Upper lobe of right lung (tissue), 1 donor: ENCODE measurements at places on chromosomes 16 and 17.
A peak's percentile ranks its signal among the peaks of the same experiment; 100 is the strongest.

GRCh38 chr17:77772461-77772897 lies 186.0 kb upstream of the TNRC6C start:
- peak; percentile 80 for DNase-seq

DNA sequence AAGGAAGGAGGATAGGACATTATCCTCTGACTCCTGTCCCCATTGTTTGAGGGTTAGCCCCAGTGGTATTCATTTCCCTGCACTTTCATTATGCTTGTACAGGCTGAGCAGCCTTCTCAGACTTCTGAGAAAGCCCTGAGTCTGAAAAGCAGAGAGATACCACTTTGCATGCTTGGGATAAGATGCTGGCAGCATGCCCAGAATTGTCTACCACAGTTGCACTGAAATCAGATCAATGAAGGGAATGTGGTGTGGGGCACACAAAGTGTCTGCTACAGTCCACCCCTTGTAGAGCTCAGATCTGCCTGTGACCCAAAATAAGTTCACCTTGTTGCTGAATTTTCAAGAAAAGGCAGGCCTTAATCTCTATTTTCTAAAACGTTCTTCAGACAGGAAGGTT lies 160.6 kb downstream of the CCT6B start:
- no peak for DNase-seq

GRCh38 chr17:72719578-72720493 lies 372.7 kb downstream of the SLC39A11 start:
- DNase-seq, result no peak

- no peak for DNase-seq
These were observed 192.1 kb upstream of the CIBAR2 start for GRCh38 chr16:85304337-85304736.

DNA sequence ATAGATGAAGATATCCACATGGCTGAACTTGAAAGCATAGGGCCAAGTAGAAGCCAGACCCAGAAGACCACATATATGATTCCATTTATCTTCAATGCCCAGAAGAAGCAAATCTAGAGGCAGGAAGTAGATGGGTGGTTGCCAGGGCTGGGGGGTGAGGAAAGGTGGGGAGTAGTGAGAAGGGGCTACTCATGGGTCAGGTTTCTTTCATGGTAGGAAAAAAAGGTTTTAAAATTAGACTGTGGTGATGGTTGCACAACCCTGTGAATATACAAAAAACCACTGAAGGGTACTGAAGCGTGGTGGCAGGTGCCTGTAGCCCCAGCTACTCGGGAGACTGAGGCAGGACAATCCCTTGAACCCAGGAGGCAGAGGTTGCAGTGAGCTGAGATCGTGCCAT lies 5.4 kb downstream of the CD2BP2 start:
- no peak for DNase-seq

- DNase-seq, result peak; percentile 55
These were observed 18.0 kb upstream of the ASGR2 start for GRCh38 chr17:7132511-7133094.

DNA sequence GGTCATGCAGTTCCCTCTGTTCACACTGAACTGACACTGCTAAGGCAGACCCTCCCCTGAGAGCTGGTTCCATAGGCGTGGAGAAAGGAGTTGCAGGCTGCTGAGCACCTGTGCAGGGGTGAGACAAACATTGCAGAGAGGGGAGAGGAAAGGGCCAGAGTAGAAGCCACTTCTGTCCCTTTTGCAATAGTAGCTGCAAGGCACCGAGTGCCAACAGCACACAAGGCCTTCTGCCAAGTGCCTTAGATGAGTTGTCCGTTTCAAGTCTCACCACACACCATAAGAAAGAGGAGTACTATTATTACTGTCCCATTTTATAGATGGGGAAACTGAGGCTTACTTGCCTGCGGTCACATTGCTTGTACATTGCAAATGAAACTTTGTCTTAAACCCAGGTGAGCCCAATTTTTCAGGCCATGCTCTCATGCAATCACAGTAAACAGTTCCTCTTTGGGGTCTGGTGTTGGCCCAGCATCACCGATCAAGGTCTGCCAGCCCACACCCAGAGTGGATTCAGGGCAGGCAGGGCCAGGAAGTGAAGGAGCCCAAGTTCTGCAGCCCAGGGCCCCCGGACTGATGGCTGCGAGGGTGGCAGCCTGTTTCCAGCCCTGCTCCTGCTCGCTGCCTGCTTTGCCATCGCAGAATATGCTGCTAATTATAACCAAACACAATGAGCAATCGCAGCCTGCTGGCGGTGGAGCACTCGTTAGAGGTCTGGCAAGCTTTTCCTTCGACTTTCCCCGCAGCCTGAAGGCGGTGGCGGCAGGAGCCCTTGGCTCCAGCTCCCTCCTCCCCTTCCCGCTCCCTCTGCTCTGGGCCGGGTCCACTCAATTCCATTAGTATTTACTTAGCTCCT lies 36.8 kb upstream of the DYNLL2 start:
- no peak for DNase-seq

- DNase-seq, result no peak
These were observed 60.9 kb downstream of the RAI1 start for GRCh38 chr17:17742133-17742621.

- DNase-seq, result no peak
These were observed 7.5 kb upstream of the ITGAD start for GRCh38 chr16:31385680-31386079.

- DNase-seq, result peak; percentile 92
These were observed at the start of gene SULT1A1 for GRCh38 chr16:28609631-28610594. Gene SULT1A1, minus strand, starts transcription at chr16:28610044. Its CDS starts 1,189 bp downstream, at chr16:28608855.

DNA sequence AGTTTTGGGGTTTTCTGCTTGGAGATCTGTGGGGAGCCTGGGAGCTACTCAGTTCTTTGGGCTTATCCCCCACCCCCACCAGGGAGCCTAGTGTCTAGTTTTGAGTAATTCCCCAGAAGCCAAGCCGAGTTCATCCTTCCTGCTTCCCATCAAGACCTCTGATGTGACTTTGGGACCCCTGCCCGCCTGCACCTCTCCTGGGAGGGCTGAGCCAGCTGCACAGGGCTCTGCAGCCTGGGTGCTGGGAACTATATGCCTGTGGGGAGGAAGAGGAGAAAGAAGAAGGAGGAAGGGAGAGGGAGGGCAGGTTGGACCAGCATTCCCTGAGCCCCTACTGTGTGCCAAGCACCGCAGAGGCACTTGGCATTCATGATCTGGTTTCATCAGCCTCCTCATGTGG lies 178.9 kb downstream of the TMEM132E start:
- no peak for DNase-seq

- DNase-seq, result no peak
These were observed 143.4 kb downstream of the VPS53 start for GRCh38 chr17:571224-571623.

DNA sequence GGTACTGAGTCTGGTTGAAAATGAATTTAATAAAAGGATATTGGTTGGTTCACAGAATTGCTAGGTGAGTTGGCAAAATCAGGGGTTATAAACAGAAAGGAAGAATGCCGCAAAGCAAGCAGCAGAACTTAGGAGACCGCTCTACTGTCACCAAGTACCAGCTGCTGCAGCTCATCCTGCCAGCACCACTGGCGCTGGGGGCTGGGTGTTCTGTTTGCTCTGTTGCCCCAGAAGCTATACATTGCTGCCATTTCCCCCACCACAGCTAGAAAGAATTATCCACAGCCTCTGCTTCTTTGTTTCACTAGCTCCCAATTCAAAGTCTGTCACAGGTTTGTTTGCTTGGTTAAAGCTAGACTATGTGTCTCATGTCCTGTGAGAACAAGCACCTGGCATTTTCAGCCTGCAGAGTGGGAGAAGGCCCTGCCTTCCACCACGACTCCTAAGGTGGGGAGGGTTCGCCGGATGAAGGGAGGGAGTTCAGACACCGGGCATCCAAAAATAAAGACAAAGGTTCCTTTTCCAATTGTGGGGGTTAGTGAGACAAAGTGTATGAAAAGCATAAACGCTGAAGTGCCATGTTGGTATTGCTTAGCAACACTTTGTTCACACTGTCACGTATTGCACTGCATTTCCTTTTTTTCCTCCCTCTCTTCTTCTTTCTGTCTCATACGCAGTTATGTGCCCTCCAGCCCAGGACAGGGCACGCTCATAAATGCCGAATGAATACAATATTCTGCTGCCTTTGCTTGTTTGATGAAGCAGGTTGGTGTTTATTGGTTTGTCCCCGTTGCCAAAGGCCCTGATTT lies 9.6 kb upstream of the CPD start:
- no peak for DNase-seq

GRCh38 chr16:85507342-85507741 lies 105.8 kb upstream of the GSE1 start:
- DNase-seq, result no peak

- no peak for DNase-seq
These were observed 668 bp downstream of the ATPAF2 start for GRCh38 chr17:18038149-18038850.

GRCh38 chr16:10497132-10498101 lies 83.0 kb downstream of the EMP2 start:
- DNase-seq, result no peak

DNA sequence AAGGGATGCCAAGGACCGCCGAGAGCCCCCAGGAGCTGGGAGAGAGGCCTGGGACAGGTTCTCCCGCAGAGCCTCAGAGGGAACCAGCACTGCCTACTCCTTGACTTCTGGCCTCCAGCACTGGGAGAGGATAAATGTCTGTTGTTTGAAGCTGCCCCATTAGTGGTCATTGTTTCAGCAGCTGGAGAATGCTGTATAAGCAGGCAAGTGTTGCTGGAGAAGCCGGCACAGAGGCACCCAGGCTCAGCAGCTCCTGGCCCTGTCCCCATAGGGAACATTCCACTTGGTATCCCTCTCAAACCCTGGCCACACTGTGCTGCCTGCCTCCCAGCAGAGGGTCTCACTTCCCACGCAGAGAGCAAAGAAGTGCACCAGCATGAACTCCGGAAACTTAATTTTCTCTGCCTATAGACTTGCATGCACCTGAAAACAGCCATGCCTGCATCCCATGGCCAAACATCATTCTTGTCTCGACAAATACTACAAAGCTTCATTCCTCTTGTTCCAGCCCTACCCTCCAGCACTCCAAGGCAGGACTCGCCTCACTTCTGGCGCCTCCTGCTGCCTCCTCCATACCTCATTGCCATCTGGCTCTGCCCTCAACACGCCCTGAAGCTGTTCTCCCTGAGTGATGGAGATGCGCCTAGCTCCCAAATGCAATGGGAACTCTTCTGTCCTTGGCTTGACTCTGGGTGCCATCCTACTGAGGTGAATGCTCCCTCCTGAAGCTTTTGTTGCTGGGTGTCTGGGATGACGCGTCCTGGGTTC lies 88.1 kb downstream of the DNAH17 start:
- no peak for DNase-seq

DNA sequence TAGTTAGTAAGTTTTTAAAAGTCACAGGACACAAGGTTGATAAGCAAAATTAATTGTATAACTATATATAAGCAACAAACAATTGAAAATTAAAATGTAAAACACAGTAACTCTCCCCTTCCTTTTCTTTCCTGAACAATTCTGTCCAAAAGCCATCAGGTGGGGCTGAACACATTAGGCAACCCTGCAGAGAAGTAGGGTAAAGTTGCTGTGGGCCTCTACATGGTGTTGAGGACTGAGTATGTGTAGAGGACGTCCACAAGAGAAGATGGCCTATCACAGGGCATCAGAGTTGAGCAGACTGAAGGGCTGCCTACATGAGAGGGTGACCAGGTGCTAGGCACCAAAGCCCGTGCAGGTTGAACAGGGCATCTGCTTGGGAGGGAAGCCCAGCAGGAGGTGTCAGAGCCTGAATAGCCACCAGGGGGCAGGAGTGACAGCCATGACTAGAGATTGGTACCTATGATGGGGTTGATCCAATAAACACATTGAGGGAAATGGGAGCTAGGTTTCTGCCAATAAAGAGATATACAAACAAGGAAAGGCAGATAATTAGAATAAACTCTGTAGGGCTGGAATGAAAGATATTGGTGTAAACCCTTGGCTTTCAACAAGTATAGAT lies 415.1 kb downstream of the NPIPA8 start:
- DNase-seq, result no peak

DNA sequence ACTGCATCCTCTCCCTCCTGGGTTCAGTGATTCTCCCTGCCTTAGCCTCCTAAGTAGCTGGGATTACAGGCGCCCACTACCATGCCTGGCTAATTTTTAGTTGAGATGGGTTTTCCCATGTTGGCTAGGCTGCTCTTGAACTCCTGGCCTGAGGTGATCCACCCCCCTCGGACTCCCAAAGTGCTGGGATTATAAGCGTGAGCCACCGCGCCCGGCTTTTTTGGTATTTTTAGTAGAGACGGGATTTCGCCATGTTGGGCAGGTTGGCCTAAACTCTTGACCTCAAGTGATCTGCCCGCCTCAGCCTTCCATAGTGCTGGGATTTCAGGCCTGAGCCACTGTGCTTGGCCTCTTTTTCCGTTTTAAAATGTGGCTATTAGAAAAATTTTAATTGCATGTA lies 343.8 kb upstream of the RBFOX1 start:
- no peak for DNase-seq

- no peak for DNase-seq
These were observed 23.7 kb downstream of the ARHGAP23 start for GRCh38 chr17:38451840-38452529.

GRCh38 chr17:77285594-77286390 lies 145.0 kb downstream of the SEC14L1 start:
- DNase-seq, result peak; percentile 94

- no peak for DNase-seq
These were observed 200.8 kb downstream of the PRKCB start for GRCh38 chr16:24036614-24037013.

DNA sequence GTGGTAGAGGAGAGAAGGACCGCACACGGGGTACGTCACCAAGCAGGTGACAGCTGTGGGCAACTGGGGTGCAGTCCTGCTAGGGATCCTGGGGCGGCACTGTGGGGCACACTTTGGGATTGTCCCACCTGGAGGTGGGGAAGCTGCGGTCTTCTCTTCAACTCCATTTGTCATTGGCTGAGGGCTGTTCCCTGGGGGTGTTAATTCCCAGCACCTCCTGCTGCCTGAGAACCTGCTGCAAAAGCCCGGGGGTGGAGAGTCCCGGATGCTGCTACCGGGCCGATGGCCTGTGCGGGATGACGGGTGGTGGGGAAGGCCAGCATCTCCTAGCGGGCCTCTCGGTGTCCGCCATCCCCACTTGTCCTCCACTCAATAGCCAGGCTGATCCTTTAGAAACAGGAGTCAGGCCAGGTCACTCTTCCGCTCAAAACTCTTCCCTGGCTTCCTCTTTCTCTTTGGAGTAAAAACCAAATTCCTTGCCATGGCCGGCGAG lies 100.2 kb downstream of the CYLD start:
- no peak for DNase-seq

GRCh38 chr16:70576431-70577255 lies 53.0 kb downstream of the SF3B3 start:
- DNase-seq, result no peak

DNA sequence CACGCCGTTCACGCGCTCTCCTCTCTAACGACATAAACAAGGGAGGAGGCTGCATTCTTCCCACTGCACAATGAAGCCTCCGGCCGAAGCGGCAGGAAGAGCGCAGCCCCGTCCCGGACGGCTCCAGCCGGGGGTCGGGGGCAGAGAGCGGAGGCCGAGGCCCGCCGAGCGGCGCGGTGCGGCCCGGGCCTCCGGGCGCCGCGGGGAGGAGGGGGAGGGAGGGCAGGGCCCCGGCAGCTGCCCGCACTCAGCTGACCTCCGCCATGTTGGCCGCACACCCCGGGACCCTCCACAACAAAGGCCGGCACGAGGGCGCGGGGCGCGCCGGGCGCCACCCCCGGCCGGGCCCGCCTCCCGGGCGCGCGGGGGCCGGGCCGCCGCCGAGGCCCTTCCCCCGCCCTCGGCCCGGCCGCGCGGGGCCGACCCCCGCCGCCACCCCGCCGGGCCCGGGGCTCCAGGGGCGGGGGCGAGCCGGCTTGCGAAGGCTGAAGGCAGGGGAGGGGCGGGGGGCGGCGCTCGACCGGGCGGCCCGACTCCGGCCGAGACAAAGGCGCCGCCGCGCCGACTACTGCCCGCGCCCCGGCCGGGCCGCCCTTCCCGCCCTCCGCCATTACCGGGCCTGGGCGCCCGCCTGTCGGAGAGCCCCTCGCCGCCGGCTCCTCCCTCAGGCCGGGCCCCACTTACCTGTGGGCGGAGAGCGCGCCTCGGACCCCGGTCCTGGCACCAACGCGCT lies 527 bp downstream of the SIAH1 start:
- peak; percentile 85 for DNase-seq
